ENCODE measurements at places on chromosomes 5 and 9.

GRCh38 chr9:105484226-105484625, 36.4 kb downstream of the FSD1L start:
- no peak for DNase-seq

GRCh38 chr9:93645921-93646639, 69.7 kb downstream of the PHF2 start:
- DNase-seq, result no peak

DNA sequence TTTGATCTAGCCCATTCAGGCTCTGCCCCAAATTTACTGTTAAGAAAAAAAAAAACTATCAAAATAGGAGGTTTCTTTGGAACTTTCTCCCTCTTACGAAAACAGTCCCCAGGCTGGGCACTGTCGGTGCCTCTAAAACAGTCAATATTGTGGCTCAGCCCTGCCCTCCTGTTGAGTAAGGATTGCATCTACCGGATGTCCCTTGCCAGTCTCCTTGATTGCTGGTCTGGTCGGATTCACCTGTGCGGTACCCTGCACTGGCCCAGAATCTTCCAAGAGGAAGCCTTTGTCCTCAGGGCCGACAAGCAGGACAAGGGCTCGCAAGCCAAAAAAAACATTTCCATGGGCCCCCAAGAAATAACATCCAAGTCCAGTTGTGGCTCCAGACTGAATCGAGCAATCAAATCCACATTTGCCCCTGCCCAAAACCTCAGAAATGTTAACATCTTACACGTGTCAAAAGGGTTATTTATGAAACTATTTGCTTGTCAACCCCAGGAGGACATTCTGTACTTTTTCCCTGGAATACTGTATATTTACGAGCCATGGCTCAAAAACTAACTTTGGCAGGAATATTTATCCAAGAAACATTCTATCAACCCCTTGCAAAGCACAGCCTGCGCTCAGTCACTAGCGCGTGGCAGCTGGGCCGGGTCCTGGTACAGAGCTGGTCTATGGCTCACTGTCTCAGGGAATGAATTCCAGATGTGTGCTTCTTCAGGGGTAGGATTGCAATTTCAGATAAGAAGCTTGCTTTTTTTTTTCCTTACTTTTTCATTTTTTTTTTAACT, 129.2 kb upstream of the ADRA1B start:
- DNase-seq, result no peak

- DNase-seq, result no peak
These were observed 14.3 kb downstream of the TTC1 start for GRCh38 chr5:160023007-160023907.

- no peak for DNase-seq
These were observed 1.4 kb downstream of the NR6A1 start for GRCh38 chr9:124769549-124770358.

GRCh38 chr5:109388407-109388806, 21.4 kb downstream of the PJA2 start:
- DNase-seq, result no peak

DNA sequence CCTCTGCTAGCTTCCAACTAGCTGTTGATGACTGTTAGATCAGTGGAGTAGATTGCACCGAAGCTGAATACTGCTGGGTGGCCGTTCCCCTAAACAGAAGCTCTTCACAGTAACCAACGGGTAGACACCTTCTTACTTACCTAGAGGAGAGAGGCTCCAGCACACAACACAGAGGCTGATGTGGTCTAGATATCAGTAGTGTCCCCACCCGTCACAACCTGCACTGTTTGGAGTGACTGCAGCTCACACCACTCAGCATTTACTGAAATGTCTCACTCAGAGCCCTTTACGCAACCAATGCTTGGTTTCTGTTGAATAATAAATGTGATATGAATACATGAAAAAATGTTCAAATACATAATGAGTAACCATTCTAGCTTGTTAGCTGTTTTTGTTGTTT, 5.3 kb downstream of the TMEM174 start:
- no peak for DNase-seq

GRCh38 chr5:93130624-93131490, 450.2 kb downstream of the NR2F1-AS1 start:
- no peak for DNase-seq

- DNase-seq, result no peak
These were observed 1.2 kb downstream of the CCDC107 start for GRCh38 chr9:35659340-35659739.

DNA sequence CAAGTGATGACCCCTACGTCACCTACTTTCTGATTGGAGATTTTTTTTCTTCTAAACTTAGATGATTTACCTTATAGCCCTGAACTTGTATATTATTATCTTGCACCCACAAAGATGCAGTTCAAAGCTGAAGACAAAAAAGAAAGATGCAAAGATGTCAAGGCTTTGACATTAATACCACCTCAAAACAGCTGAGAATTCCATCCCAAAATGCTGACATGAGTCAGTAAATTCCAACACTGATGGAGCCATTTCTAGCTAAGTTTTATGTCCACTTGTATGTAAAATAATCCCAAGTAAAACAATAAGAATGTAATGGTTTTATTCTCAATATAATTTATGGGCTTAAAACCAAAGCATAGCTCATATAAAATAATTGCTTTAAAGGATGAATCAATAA, 91.5 kb upstream of the CDH9 start:
- no peak for DNase-seq

GRCh38 chr9:111953444-111953843, 56.8 kb downstream of the UGCG start:
- DNase-seq, result no peak

DNA sequence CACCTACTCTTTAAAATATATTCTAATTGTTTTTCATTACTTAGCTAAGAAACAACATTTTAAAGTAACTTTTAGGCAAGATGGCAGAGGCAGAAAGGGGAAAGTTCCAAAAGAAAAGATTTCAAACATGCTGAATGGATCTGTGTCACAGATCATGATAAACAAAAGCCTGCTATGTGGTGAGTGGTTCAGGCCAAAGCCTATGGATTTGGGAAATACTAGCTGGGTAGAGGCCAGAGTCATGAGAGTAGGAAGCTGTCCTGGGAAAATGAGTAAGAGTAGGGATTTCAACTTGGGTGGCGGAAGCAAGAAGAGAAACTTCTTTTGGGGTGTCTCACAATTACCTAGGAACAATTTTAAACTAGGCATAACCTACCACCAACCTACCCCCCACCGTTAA, 68.7 kb upstream of the GRHPR start:
- DNase-seq, result no peak

DNA sequence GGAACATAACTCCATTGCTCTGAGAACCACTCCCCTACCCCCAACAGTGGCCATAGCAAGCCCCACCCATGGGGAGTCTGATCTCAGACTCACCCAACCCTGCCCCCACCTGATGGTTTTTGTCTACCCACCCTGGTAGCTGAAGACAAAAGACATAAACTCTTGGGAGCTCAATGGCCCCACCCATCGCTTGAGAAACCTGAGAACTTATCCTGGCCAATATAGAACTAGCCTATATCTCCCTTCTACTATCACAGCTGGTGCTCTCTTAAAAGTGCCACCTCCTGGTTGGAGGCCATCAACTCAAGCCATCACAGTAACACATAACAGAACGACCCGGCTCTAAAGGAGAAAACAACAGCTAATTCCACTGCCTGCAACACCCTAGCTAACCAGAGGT, 47.9 kb upstream of the SNAPC3 start:
- DNase-seq, result no peak

GRCh38 chr5:62643556-62644451, 65.2 kb downstream of the LRRC70 start:
- no peak for DNase-seq

- DNase-seq, result no peak
These were observed 184.4 kb upstream of the CCNG1 start for GRCh38 chr5:163252950-163253349.

DNA sequence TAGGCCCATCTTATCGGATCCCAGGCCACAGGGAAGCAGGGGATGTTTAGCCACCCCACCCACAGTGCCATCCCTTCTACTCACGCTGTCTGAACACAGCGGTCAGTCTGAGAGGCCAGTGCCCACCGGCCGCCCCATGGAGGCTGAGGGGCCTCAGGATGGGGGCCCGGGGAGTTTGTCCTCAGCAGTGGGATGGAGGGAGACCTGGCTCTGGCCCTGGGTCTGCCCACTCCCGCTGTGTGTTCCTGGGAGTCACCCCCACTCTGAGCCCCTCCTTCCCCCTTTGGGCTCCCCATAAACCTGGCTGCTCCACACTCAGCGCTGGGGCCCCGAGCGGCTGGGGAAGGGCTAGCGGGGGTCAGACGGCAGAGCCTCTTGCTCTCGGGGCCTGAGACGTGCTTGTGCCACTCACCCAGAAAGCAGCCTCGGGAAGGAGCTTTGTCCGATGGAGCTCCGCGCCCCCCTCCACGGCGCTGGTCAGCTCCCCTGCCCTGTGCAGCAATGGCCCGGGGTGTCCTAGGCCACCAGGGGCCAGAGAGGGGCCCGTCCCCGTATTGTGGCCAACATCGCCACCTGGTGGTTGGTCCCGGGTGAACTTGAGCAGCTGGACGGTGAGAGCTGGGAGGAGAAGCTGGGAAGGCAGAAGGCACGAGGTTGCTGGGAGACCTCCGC, 10.9 kb upstream of the LAMC3 start:
- no peak for DNase-seq
